Retina (tissue), 1 donor: ENCODE measurements at places on chromosomes 2 and 18.

DNA sequence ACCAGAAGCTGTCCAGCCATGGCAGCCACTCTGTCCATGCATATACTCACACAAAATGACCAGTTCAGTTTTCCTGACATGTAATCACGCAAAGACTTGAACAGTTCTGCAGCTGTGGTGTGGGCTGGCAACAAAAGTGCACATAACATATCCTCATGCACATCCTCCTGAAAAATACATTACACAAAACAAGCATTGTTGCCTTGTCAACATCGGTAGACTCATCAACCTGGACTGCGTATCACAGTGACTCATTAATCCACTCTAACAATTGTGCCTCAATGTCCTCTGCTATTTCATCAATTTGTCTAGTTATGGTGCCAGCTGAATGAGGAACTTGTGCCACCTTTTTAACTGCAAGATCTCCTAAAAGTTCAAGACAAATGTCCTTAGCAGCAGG lies 19.5 kb downstream of the RBKS start:
- DNase-seq, result no peak

- no peak for DNase-seq
Observed at GRCh38 chr2:121293450-121294325, 8.7 kb upstream of the TFCP2L1 start.

DNA sequence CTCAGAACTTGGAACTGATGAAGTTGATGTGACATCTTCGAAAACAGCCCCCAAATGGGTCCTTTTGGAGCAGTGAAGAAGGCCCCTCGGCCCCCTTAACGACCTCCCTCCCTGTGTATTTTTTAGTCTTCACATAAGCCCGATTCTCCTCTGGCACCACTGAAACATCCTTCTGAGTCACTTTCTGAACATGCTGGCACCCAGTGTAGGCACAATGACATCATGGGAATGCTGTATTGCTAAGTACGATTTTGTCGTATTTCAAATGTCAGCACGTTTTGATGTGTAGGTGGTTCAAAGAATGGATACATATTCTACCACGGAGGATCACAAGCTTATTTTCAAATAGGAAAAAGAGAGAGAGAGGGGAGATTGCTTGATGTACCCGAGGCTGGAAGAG lies 111.7 kb upstream of the RIOK3 start:
- DNase-seq, result no peak

DNA sequence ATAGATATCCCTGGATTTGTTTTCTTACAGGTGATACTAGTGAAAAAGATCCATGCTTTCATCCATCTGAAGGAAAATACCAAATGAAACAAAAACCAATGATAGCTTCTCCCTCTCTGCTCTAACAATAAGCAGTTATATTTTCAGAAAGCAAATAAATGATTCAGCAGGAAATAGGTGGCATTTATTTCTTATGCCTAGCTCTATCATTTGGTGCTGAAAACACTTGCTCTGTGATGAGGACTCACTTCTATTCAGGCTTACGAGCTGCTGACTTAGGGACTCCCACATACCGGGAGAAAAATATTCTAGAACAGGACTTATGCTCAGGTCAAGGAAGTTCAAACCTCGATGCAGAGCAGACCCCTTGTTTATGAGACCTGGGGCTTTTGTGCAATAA lies 142.6 kb downstream of the SETBP1 start:
- no peak for DNase-seq

DNA sequence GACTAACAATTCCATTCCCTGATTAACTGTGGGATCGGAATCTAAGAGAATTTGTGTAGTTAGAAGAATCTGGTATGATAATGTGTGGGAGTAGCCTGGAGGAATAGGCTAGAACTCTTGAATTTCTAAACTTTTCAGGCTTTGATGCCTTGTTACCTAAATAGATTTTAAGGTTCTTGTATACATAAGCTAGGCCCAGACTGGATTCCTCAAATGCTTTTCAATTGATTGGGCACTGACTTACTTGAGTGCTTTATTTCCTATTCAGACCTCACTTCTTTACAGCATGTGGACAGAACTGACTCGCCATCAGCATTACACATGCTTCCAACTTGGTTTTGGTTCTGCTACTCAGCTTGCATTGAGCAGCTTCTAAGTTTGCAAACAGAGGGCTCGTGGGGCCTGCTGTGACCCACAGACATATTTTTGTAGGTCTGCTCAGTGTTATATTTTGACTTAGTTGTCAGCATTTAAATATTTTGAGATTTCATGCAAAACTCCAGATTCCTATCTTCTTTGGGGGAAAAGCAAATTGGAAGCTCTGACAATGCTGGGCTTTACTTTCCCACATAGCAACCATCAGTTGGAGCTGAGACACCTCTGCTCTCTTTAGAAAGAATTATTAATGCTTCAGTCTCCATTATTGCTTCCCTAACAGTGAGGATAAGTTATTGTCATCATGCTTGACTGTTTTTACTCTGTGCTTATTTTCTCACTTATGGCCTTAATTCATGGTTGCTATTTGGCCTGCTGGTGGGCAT lies 5.7 kb downstream of the PARD3B start:
- no peak for DNase-seq

DNA sequence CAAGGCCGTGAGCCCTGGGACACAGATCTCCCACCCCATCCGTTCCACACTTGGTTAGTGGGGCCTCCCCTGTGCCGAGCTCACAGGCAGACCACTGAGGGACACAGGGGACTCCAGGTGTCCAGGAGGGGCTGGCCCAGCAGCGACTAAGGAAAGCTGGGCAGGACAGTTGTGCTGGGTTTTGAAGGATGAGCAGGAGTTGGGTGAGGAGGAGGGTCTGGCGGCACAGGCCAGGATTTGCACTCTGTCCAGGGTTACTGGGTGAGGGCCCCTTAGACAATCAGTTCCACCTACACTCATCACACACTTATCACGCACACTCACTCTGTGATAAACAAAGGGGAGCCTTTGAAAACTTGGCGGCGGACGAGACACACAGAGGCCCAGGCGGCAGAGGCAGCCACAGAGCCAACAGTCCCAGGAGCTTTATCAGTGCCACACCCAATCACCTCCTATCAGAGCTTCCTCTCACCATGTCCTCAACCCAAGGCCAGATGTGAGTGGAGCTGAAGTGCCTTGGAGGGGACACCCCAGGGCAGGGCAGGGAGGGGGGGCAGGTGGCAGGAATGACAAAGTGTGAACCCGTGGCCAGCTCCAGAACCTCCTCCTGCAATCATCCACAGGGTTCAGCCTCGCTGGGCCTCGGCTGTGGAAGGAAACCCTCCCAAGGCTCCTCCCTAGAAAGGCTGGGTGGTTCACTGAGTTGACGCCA lies 26.6 kb downstream of the BIN1 start:
- no peak for DNase-seq

DNA sequence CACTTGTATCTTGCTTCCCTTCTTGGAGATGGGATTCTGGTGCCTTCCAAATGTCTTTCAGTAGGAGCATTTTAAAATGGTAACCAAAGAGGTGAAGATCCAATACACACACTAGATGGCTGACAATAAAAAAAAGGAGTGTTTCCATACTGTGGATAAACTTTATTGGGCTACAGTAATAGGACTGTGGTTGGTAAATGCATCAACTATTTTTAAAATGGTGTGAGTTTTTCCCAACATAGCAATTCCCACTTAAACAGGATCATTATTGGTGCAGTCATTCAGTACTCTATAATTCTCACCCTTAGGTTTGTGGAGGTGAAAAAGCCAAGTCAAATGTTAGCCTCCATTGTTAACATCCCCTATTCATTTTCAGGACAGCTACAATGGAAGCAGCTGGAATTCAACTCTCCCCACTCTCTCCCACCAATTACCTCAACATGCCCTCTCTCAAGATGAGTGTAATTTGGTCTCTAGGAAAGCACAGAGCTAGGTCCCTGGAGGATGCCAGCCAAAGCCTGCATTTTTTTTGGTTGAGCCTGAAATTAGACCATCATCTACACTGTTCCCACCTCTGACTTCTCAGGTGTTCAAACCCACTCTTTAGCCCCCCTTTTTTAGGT lies 273.3 kb downstream of the TCF4 start:
- DNase-seq, result no peak

- DNase-seq, result no peak
Observed at GRCh38 chr2:199764273-199764800, 86.7 kb downstream of the FTCDNL1 start.

GRCh38 chr2:196291426-196291825 lies 120.0 kb upstream of the STK17B start:
- no peak for DNase-seq

- DNase-seq, result no peak
Observed at GRCh38 chr2:70340075-70340474, 38.2 kb upstream of the FAM136A start.

GRCh38 chr2:176110415-176111308 lies 3.6 kb downstream of the HOXD11 start:
- DNase-seq, result no peak

GRCh38 chr2:192228685-192229084 lies 34.0 kb upstream of the TMEFF2 start:
- no peak for DNase-seq

DNA sequence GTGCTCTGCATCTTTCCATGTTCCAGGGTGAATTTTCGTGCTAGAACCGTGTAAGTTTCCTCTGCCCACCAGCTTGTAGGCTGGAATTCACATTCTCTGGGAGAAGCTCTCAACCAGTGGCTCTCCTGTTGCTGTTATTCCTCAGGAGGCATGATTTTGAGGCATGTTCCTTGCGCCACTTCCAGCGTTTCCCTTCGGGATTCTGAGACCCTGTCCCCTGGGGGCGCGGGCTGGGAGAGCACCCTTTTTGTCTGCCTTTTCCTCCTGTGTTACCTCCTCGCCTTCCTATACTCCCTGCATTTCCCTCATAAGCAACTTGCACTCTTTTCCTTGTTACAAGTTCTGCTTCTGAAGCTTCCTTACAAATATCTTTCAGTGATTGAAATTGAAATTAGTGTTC lies 156.4 kb downstream of the PTPRM start:
- no peak for DNase-seq

DNA sequence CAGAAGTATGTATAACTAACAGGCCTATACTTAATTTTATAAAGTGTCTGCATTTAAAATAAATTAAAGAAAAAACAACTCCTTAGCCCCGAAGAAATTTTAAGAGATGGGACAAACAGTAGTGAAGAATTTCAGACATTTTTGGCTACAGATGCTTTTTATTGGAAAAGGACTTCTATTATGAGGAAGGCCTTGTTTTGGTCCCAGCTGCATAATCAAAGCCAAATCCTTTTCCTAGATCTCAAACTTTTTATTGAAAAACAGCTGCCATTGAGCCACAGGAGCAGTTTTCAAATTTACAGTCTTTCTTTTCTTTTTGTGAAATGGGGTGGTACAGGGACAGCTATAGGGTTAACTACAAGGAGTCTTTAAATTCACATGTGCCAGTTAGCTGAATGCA lies 51.3 kb upstream of the SETBP1 start:
- no peak for DNase-seq

GRCh38 chr18:8461544-8461943 lies 147.7 kb upstream of the RAB12 start:
- DNase-seq, result no peak

DNA sequence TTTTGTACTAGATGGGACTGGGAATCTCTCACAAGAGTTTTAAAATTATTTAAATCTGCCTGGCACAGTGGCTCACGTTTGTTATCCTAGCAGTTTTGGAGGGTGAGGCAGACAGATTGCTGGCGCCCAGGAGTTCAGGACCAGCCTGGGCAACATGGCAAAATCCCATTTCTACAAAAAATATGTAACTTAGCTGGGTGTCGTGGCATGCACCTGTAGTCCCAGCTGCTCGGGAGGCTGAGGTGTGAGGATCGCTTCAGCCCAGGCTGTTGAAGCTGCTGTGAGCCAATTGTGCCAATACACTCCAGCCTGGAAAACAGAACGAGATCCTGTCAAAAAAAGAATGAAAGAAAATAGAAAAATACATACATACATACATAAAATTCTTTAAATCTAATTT lies 685.7 kb upstream of the PIK3C3 start:
- DNase-seq, result no peak

- no peak for DNase-seq
Observed at GRCh38 chr2:75324141-75324540, 124.8 kb upstream of the TACR1 start.

DNA sequence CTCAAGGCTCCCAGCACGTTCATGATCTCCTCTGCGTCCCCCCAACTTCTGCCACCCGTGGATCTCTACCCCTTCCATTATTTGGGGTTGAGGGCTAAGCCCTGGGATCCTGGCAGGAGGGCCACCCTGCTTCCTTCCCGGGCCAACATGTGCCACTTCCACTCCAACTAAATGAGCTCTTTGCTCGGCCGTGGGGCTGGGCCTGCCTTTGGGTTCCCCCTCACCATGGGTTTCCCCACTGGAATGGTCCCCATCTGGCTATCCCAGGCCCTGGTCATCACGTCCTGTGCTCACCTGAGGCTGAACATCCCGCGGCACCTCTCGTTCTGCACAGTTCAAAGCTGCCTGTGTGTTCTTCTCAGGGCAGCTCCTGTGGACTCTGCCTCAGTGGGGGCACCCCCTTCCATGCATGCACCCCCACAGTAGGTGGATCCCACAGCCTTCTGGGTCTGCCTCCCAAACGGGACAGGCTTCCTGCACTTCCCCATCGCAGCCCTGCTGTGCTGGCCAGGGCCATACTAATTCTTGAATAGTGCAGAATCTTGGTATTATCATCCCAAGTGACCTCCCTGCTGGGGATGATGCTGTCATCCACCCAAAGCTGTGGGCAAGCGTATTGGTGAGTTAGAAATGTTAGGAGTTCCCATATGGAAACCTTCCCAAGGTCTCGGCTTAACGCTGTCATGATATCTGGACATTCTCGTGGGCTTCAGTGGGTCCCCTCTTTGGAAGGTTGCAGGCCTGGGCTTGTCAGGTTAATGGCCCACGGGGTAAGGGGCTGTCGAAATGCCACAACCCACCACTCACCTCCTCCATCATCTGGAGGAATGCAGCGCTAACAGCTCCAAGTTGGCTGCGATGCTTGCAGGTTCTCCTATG lies 150.5 kb upstream of the TWIST2 start:
- no peak for DNase-seq

- DNase-seq, result no peak
Observed at GRCh38 chr2:100998235-100998573, 3.9 kb upstream of the RPL31 start.

DNA sequence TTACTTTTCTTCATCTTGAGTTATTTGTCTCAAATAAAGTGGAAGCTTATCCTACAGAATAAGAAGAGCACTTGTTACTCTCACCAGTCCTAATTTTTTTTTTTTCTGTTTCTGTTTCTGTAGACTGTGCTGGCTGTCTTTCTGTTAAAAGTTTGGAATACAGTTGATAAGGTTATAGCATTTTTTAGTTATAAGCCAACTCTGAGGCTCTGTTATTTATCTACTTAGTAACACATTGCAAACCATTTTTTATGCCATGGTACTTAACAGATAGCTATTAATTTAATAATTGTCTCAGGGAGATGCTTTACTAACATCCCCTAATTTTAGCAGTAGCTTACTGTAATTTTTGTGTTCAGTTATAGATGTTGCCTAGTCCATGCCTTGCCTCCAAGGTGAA lies 37.9 kb downstream of the CREB1 start:
- no peak for DNase-seq
